ENCODE measurements at places on chromosomes 1 and 21.

DNA sequence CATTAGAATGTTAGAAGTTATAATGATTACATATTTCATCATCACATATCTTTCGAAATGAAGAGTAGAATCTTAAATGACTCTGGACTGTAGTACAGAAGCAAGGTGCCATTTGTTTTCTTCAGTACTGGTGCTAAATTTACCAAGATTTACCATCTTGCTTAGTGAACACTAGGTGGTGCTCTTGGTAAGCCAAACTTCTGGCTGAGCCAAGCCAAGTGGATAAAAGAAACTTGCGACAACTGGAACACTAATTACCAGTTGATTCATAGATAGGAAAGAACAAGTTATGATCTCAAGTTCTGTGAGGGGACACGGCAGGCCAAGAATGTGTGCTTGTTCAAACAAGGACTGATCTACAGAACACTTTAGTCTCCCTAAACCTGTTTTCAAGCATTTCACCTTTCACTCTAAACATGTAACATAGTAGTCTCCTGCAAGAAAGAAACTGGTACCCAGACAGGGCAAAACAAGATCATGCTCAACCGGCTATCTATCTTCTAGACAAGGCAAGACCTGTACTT, 19.8 kb downstream of the SPRTN start:
- peak; percentile 35 for DNase-seq

DNA sequence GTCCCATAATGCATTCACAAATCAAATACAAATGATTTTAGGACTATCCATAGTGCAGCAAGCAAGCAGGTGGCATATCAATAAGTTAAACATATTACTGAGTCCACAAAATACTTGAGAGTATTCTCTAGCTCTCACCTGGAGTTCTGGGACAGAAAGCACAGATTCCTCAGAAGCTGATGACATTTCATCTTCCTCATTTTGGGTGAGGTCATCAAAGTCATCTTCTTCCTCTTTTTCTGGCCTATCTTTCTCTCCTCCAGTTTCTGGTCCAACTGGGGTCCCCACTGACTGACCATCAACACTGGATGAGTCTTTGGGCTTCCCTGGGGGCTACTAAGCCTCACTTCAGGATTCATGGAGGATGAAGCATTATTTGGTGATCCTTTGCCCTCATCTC, 38.9 kb downstream of the YY1AP1 start:
- no peak for DNase-seq

GRCh38 chr1:115428676-115429075, 90.6 kb upstream of the NGF start:
- no peak for DNase-seq

GRCh38 chr1:165431079-165431478, 13.8 kb downstream of the RXRG start:
- DNase-seq = no peak

DNA sequence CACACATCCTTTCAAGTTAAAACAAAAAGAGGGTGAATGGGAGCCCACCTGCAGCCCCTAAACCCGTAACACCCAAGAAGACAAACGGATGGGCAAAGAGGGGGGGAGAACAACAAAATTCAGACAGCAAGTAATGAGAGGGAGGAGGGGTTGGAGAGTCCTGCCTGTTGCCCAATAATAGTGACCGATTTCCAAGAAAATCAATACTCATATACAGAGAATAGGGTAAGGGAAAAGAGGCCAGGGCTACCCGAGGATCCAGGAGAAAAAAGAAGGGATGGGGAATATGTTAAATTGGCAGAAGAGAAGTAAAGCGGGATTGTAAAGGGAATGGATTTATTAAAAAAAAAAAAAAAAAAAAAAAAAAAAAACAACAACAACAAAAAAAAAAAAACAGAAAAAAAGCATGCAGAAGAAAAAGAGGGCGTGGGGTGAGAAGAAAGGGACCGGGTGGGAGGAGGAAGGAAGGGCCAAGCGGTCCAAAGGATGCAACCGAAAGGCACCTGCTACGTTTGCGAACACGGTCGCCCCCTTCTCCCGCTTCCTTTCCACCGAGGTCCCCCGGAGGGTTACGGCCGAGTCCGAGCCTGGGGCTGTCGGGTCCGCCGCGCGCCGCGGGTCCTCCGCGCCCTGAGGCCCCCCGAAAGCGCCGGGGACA, 930 bp downstream of the SLC30A10 start:
- no peak for DNase-seq

- no peak for DNase-seq
Measured at GRCh38 chr1:18668750-18669404, 38.2 kb downstream of the PAX7 start.

GRCh38 chr1:3153197-3153596, 84.2 kb downstream of the PRDM16 start:
- DNase-seq = no peak

- peak; percentile 49 for DNase-seq
Measured at GRCh38 chr1:161962091-161962887, 61.4 kb downstream of the OLFML2B start.

DNA sequence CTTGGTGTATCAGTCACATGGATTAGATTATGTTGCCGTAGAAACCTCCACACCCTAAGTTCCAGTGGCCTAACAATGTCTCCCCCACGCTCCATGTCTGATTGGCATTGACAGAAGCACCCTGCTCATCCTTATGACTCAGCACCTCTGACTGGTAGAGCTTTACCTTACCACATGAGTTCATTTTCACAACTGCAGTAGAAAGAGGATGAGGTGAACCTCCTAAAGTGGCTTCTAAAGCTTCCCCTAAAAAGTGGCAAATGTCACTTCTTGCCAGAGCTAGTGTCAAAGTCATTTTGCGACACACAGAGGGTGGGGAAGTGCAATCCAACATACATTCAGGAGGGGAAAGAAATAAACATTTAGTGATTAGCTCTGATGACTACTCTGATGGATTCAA, 30.6 kb upstream of the LYPD8 start:
- DNase-seq = no peak

DNA sequence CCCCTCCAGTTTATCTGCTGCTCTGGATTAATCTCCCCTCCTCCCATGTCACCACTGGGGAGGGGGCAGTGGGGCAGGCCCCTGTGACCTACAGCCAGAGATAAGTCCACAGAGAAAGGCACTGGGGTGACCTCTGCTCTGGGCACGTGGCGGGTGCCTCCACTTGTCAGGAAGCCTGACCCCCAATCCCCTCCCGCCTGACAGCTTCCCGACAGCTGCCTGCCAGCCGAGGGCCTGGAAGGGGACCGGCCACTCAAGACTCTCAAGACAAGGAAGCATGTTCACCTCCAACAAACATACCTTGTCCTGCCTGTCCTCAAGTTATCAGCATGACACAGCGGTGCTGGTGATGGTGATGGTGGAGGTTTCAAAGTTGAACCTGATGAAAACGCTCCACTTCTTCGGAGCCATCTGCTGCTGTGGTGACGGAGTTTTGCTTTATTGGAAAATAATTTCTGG, 3.2 kb upstream of the FAAP20 start:
- DNase-seq = no peak

GRCh38 chr1:169138866-169139670, 32.6 kb downstream of the ATP1B1 start:
- DNase-seq = peak; percentile 31

GRCh38 chr1:170893655-170894297, 41.6 kb upstream of the MROH9 start:
- DNase-seq = no peak

- no peak for DNase-seq
Measured at GRCh38 chr1:206821493-206821892, 43.9 kb upstream of the IL20 start.

DNA sequence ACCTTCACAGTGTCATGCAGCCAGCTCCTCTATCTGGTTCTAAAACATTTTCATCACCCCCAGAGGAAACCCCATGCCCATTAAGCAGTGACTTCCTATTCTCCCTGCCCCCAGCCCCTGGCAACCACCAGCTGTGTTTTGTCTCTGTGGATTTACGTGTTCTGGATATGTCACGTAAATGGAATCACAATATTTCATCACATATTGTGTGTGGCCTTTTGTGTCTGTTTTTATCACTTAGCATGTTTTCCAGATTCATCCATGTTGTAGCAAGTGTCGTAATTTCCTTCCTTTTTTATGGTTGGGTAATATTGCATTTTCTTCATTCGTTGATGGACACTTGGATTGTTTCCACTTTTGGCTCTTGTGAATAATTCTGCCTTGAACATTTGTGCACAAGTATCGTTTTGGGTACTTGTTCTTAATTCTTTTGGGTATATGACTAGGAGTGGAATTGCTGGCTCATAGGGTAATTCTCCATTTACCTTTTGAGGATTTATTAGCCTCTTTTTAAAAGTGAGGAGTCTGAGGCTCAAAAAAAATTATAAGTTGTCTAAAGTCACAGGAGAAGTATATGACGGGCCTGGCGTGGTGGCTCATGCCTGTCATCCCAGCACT, 127.0 kb downstream of the MRPS6 start:
- DNase-seq = no peak

DNA sequence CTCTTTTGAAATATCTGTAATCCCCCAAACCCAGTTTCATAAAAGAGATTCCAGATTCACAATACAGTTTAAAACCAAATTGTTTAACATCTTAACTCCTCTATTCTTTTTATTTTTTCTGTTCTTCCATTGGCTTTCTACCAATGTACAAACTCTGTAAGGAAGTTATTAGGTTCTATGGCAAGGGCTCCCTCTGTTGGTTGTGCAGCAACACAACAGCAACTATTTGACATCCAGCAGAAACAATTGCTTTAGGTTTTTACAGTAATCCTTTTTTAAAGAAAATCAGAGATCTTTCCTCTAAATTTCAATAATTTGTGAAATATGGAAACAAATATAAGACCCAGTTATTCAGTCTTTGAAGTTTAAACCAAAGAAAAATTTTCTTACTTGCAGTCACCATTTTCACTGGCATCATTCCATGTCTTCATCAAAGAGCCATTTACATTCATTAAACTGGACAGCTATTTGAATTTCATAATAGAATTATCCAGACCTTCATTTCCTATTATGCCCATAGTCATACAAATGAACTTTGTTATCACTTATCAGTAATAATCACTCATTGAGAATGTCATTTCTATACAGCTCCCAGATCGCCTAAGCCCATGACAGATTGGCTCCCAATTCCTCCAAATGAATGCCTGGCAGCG, 46.5 kb upstream of the RNF11 start:
- peak; percentile 41 for DNase-seq

GRCh38 chr1:172146141-172146850, 274.2 kb upstream of the C1orf105 start:
- DNase-seq = no peak

GRCh38 chr1:221032637-221033280, 153.5 kb downstream of the HLX start:
- no peak for DNase-seq

- DNase-seq = no peak
Measured at GRCh38 chr1:161085165-161085564, 4.2 kb downstream of the NECTIN4 start.

DNA sequence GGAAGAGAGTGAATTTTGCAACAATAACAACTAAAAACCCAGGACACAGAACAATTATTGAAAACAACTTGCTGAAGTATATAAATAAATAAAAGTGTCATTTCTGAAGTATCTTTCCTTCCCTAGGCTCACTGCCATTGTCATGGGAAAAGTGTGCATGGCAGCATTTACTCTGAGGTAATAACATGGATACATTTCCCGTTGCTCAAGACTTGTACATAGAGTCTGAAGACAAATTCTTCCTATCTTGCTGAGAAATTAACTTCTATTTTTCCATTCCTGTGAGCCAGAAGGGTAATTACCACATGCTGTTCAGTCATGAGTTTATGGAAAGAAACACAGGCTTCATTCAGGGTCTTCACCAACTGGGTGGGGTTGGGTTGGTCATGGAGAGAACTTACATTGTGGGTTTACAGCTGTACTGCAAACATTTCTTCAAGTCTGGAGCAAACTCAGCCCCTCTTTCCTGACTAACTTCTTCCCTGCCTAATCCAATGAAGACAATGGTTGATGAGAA, 32.2 kb downstream of the ST6GALNAC3 start:
- DNase-seq = no peak

DNA sequence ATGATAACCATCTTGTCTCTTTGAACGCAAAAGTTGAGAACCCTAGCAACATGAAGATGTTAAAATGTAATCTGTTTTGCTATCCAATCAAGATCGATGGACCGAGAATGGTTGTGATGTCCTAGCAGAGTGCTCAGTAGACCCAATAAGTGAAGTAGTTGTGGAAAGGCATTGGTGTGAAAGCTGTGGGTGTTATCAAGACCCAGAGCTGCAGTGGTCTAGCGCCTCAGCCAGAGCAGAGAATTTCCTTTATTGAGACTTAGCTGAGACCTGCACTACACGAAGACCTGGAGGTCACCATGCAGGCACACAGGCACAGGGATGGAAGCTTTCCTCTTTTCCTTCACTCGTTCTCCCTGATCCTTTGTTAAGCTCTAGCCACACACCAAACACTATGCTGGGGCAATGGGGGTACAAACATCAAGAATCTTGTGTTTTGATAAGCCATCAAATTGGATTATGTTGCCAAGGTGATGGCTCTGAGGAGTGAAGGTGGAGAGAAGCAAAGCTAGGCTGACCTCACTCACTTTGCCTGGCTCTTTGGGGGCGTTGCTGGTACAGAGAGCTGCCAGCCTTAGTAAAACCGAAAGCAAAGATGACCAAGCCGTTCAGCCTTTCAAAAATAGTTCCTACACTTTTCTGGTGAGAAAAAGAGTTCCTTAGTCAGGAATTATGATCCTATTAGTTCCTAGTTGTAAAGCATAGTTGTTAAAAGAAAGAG, 24.1 kb downstream of the METTL13 start:
- peak; percentile 37 for DNase-seq

DNA sequence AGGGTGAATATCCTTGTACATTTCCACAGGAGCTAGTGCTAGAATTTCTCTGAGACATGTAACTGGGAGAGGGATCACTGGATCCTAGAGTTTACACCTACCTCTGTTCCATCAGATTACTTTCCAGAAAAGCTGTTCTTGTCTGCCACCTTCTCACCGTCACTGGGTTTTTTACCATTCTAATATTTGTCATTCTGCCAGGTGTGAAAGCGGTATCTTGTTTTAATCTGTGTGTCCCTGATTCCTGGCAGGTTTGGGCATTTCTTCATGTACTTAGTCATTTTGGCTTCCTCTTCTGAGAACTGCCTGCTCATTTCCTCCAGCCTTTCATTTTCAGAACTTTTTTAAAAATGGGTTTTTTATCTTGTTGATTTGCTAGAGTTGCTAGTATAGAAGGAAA, 5.1 kb downstream of the PMF1 start:
- peak; percentile 44 for DNase-seq

- DNase-seq = no peak
Measured at GRCh38 chr1:48596046-48596445, 124.0 kb upstream of the SPATA6 start.

- no peak for DNase-seq
Measured at GRCh38 chr21:42009018-42009830, 936 bp downstream of the ZBTB21 start.

GRCh38 chr1:228366062-228366865, 40.4 kb downstream of the TRIM11 start:
- DNase-seq = no peak

GRCh38 chr1:76021846-76022245, 52.7 kb upstream of the ST6GALNAC3 start:
- DNase-seq = no peak
